ENCODE measurements at places on chromosomes 2 and 18.

- no peak for DNase-seq
Measured at GRCh38 chr2:137467246-137467862, 496.9 kb upstream of the HNMT start.

GRCh38 chr2:179850188-179850587, 11.2 kb downstream of the ZNF385B start:
- no peak for DNase-seq

DNA sequence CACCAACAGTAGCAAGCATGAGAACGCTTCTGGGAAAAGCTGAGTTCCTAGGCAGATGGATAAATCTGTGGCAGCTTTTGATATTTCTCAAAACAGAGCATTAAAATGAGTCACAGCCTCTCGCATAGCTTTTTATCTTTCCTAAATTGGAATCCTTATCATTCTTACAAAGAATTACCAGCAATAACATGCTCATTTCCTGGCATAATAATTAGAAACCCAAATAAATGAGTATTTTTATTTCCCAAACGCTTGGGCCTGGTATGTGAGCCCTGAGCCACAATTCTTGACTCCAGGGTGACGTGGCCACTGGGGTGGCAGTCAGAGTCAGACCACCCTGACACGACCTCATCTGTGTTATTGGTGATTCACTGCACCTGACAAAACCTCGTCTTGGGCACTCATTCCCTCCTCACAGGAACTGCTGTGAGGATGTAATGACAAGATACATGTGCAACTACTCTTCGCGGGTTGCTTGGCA, 210.7 kb downstream of the ARL4C start:
- no peak for DNase-seq

DNA sequence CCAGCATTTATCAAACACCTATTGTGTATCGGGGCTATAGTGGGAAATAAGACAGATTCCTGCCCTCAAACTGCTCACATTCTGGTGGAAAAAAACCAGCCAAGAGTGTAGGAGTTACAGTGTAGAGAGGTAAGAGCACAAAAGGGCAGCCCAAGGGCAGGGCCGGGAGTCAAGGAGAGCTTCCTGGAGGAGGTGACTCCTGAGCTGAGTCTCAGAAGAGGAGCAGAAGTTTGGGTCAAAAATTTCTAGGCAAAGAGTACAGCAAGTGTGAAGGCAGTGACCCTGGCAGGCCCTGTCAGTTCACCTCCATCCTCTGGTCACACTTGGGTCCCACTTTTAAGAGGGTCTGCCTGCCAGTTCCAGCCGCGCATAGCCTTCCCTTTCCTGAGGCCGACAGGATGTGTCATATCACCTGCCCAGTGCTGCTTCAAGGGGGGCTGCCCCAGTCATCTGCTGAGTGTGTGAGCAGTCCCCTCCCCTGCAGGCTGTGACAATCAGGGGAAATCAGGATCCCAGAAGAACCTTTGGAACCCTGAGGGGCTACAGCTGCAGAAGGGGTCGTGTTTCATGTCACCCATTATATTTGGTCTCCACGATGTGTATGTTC, 118.4 kb downstream of the GLI2 start:
- no peak for DNase-seq

- no peak for DNase-seq
Measured at GRCh38 chr2:120587997-120588336, 147.7 kb upstream of the GLI2 start.
